Immature natural killer cell (primary cell): ENCODE measurements at places on chromosomes 3 and 15.

DNA sequence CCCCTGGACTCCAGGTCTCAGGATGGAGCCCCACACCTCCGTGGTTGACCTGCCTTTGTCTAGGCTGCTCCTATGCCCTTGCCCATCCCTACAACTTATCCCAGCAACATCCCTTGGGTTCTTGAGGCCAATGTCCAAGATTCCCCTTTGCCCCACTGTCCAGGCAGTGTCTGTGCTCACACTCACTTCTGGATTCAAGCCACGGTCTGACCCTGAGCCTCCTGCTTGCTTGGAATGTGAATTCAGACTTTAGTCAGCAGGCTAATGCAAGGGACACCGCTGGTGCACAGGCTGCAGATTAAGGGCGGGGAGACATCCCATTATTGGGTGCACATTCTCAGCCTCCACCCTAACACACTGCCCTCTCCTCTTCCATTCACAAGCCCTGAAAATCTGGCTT, 154.1 kb downstream of the WNT5A start:
- DNase-seq: no peak

- DNase-seq: no peak
Observed at GRCh38 chr15:23839893-23840474, 152.9 kb upstream of the NDN start.

GRCh38 chr3:172232579-172233212, 193.3 kb downstream of the FNDC3B start:
- no peak for DNase-seq

GRCh38 chr15:47410247-47410646, 307.1 kb upstream of the SEMA6D start:
- DNase-seq: no peak

DNA sequence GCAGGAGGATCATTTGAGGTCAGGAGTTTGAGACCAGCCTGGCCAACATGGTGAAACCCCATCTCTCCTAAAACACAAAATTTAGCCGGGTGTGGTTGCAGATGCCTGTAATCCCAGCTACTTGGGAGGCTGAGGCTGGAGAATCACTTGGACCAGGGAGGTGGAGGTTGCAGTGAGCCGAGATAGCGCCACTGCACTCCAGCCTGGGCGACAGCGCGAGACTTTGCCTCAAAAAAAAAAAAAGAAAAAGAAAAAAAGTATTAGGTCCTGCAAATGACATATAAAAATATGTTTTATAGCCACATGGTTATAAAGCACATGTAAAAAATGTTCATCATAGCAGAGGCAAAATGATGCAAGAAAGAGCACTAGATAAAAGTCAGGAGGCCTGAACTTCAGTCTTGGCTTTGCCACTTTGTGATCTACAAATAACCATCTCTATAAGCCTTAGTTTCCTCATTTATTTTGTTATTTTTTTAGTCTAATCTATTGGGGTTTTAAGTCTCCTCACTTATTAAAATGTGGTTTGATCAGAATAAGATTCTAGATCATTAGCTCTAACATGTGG, 4.9 kb downstream of the SLC12A6 start:
- no peak for DNase-seq

GRCh38 chr3:46110701-46111493, 83.6 kb upstream of the XCR1 start:
- peak; percentile 23 for DNase-seq

DNA sequence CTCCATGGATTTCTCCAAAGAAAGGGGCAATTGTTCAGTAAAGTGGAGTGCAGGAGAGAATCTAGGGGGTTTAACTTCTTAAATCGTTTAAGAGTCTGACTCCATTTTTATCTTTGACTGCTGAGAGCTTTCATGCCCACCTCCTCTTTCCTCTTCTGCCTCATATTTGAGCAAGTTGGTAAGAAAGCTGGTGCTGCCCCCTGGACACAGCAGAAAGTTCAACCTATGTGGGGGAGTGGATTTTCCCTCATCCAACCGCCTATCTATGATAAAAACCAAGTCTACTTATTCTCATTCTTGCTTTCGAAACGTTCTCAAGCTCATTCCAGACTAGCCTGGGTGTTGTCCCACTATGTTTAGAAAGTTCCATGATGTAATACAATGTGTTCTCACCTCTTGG, 26.0 kb downstream of the HHLA2 start:
- no peak for DNase-seq

- no peak for DNase-seq
Observed at GRCh38 chr3:32946973-32947788, 4.3 kb upstream of the CCR4 start.

DNA sequence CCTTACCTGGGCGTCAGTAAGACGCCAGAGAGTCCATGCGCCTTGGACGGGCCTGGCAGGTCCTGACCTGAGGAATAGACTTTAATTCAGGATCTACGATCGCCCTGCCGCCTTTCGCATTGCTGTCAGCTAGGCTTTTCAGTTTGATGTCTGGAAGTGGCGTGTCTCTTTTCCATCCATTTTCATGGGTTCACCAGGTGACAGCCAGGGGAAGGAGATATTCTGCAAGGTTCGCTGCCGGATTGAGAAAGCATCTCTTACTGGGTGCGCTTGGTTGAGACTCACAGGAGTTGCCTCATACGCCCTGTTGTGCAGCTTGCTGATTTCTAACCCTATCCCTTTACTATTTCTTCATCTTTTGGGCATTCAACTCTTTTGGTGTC, 7.4 kb downstream of the EPHA3 start:
- no peak for DNase-seq

GRCh38 chr15:74815121-74815934, 2.7 kb downstream of the LMAN1L start:
- no peak for DNase-seq

DNA sequence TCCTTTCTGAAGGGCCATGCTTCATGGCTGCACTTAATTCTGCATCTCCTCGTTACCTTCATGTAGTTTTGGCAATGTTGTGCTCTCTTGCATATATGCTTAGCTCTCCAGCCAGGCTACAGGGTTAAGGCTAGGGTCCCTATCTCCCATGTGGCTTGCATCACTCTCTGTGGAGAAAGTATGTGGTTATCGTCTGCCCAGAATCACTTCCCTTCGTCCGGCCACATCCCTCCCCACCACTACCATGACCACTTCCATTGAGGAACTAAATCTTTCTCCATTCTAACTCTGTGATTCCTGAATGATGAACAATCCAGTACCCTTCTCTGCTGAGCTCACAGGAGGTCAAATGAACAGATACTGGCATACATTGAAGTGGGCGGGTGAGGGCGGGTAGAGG, 34.0 kb downstream of the WWTR1 start:
- DNase-seq: no peak

- peak; percentile 52 for DNase-seq
Observed at GRCh38 chr15:99704444-99704838, 28.8 kb downstream of the LYSMD4 start.

GRCh38 chr3:50885070-50885850, 210.5 kb downstream of the DOCK3 start:
- DNase-seq: no peak

DNA sequence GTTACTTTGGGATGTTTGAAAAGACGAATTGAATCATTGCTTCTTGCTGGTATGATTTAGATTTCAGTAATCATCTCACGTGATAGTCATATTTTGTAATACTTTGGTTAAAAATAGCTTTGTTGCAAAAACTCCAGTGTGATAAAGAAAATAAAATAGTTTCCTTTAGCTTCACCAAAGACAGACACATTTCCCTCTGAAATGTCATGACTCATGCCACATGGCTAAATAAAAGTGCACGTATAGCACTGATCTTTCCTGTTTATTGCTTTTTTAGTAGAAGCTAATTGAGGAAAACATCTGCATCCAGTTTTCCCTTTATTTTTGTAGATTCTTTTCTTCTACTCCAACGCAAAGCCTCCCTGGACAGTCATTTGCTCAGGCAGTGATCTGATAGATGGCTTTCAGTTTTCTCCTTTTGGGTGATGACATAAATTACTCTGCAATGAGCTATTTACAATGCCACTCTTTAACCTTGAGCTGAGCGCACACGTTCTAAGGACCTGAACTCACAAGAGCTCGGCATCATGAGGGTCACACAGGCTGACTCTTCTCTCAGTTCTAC, 84.9 kb downstream of the ARNT2 start:
- DNase-seq: no peak

- DNase-seq: no peak
Observed at GRCh38 chr3:178313716-178314115, 222.5 kb upstream of the KCNMB2 start.

GRCh38 chr15:100198442-100198841, 143.3 kb downstream of the ADAMTS17 start:
- DNase-seq: no peak

GRCh38 chr15:77107068-77107467, 36.2 kb upstream of the TSPAN3 start:
- no peak for DNase-seq

- no peak for DNase-seq
Observed at GRCh38 chr3:179460260-179460659, 9.0 kb upstream of the GNB4 start.

DNA sequence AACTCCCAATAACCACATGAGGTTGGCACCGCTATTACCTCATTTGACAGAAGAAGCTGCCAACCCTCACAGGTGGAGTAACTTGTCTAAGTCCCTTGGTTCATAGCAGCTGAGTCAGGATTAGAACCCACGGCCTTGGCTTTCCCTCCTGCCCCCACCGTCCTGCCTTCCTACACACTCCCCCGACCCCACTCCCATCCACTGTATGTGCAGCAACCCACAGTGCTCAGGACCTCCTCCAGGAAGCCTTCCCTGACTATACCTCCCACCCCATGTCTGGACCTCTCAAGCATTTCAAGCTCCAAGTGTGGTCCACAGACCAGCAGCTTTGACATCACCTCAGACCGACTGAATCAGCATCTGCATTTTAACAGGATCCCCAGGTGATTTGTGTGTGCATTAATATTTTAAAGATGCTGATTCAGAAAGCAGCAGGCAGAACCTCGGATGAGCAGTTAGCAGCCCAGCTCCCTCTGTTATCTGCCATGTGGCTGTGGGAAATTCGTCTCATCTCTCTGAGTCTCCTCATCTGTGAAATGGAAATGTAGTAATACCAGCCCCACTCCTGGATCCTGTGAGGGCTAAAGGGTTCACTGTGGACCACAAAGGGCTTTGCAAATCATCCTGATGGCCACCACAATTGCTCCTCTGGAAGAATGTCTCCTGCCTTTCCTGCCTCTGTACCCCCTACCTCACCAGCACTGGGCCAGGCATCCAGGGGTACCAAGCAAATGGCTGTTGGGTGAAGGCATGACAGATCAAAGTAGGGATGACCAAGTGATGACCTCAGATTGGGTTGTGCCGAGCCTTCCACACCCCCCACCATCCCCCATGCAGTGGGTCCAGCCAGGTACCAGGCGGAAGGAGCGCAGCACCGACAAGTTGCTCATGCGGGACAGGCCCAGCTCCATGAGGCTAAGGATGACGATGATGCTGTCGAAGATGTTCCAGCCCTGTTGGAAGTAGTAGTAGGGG, 62.7 kb downstream of the SCN5A start:
- DNase-seq: no peak

GRCh38 chr15:63953524-63953923, 92.8 kb downstream of the DAPK2 start:
- DNase-seq: no peak

DNA sequence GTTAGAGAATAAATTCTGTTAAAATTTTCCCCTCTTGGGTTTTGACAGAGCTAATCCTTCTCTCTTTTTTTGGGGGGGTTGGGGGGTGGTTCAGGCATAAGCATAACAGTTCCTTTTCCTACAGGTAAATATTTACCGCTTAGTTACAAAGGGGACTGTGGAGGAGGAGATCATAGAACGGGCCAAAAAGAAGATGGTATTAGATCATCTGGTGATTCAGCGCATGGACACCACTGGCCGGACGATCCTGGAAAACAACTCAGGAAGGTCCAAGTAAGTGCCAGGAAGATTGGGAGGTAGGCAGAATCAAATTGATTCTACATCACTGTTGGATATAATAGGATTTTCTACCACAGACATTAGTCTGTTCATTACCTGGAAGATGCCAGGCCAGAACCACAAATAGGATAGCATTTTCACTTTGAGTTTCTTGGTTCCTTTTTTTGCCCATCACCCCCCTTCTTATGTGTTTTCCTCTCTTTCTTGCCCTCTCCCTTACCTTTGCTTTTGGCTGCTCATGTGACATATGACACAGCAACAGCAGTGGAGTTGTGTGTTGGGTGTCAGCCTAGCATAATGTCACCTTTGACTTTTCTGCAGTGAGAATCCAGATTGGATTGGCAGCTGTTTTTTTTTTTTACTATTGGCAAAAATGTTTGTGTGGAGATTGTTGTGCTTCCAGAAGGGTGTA, 79.0 kb downstream of the CHD2 start:
- DNase-seq: no peak

- DNase-seq: no peak
Observed at GRCh38 chr15:40918146-40918798, 10.9 kb upstream of the DLL4 start.

- no peak for DNase-seq
Observed at GRCh38 chr15:93135997-93136397, 47.0 kb upstream of the RGMA start.

DNA sequence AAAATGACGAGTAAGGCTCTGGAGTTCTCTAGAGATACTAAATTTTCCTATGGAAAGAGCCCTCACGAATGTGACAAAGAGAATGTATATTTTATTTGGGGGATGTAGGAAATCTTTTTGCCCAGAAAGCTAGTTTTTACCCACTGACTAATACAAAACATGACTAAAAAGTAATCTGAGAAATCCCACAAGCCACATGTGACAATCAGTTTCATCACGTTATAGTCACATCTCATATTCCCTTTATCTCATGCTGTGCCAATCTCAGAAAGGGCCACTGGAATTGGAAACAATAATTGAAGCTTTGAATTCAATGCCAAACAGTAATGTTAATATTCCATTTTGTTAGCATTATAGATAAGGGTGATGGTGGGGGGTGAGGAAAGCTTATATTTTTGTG, 509.0 kb upstream of the GOLIM4 start:
- DNase-seq: no peak

GRCh38 chr15:29430124-29430523, 160.5 kb upstream of the NSMCE3 start:
- no peak for DNase-seq

DNA sequence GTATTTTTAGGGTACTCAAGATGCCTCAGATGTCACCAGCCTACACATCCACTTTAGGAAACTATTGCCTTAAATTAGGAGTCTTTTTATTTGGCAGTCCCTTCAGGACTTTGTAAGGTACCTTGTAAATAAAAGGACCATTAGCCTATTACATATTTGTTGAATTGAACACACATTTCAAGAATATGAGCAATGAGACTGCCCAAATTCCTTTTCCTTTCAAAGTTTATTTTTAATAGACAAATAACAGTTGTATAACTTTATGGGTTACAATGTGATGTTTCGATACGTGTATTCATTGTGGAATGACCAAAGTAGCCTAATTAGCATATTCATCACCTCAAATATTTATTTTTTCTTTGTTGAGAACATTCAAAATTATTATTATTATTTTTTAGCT, 176.7 kb upstream of the PDZRN3 start:
- DNase-seq: no peak
